ENCODE measurements at places on chromosomes 7 and 10.

DNA sequence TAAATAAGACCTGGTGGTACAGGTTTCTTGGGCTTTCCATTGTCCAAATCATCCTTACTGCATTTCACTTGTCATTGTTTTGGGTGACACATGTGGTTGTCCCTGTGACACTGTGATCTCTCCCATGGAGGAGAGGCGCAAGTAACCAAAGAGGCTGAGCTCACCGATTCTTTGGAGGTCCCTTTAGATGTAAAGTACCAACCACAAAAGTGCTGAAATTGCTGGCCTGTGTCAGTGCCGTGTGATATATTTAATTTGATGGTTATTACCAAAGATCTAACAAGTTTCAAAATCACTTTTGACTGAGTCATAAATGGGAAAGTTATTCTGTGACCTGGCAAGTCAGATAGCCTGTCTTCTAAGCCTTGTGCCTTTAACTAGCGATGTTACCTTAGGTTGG, 19.4 kb downstream of the MCM10 start:
- DNase-seq = no peak

DNA sequence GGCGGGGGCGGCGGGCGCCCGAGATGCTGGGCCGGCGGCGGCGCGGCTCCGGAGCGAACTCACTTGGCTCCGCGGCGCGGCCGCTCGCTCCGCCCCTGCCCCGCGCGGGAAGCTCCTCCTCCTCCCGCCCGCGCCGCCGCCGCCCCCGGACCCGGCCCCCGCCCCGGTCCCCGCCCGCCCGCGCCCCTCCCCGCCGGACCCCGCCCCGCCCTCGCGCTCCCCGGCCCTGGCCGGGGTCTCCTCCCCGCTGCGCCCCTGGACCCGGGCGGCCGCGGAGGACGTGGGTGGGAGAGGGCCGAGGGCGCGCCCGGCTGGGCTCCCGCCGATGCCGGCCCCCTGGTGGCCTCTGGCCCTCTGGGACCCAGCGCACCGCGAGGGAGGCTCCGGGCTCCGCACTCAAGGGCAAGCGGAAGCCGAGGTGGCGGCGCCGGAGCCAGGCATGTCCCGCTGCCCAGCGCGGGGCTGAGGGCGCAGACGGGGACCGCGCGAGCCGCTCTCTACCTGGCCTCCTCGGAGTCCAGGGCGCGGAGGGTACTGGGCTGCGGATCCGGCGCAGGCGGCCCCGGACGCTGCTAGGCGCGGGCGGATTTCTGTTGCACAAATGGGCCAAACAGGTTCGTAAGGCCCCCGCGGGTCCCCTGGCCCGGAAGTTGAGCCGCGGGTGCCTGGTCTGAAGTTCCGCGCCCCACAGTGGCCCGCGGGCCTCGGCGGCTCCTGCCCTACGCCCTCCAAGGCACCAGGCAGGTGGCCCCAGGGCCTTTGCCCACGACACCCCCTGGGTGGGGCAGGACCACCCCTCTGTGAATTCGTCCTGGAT, at the start of gene TCERG1L:
TCERG1L (minus strand) TSS at position 61 of the 817 bp plus-strand sequence. CDS start 86 bp downstream, outside the sequence.
- DNase-seq = no peak

DNA sequence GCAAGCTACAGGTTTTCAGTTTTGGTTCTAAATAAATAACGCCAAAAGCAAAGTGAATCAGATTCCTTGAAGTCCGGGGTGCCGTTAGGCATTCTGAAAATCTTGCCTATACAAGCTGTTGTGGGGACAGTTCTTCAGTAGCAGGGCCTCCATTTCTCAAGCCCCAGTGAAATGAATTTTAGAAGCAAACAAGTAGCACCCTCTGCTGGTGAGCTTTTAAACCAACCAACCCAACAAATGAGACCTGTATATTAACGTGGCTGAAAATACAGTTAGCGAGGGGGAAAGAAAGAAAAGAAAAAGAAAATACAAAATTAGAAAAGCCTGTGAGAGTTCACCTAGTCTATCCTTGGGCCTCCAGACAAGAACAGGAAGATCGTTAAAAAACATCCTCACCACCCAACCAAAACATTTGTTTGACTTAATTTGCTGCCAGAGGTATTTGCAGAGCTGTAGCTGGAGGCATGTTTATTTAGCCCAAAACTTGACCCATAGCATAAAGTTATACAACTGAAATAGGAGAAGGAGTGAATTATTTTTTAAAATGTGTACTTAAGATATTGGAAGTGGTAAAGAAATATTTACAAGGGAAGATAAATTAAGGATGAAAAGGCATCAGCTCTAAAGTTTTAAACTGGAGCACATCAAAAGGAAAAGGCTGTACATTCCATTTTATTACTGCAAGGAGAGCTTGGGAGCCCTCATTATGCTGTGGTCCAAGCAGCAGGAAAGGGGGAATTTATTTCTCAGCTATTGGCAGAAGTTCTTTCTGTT, 98.9 kb downstream of the DYNC1I1 start:
- DNase-seq = peak; percentile 80

DNA sequence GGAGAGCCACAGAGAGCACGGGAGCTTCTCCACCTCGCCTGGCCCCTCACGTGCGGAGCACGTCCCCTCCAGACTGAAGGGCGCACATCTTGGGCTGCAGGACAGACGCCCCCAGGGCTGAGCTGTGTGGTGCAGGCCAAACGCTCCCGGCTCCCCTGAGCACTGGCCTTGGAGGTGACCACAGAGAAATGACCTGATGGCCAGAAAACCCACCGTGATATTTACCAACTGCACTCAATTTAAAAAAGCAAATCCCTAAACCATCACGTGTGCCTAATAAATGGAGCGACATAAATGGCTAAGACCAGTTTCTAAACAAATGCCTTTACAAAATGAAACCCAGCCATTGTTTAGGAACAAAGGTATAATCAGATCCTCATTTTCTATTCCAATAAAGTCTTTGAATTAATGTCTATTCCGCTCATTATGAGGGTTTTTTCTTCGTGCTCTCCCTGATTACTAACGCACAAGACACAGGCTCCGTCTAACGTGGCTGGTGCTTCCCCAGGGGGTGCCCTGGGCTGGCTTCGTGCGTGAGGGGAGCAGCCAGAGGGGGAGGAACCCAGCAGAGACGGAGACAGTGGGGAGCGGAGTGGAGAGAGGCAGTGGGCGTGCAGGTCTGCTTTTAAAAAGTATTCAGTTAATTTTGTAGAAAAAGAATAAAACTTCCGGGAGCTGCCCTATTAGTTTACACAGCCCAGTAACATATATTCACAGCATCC, 190.3 kb downstream of the DNAJB6 start:
- DNase-seq = no peak

GRCh38 chr7:45184326-45185027, 26.9 kb downstream of the RAMP3 start:
- DNase-seq = no peak

DNA sequence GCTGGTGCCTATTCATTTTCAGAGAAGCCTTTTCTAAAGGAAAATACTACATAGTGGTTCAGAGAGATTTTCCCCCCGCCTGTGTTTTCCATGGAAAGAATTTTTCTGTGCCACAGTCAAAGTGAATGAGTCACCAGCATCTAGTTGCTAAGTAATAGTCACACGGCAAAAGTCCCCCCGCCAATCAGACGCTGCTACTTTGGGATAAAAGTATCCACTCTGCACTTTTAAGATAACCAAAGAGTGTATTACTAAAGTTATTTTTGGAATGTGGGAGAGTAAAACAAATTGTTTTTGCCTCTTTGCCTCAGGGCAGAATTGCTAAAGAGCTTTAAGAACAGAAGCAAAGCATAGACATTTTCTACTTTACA, 23.5 kb downstream of the ABLIM1 start:
- DNase-seq = no peak

DNA sequence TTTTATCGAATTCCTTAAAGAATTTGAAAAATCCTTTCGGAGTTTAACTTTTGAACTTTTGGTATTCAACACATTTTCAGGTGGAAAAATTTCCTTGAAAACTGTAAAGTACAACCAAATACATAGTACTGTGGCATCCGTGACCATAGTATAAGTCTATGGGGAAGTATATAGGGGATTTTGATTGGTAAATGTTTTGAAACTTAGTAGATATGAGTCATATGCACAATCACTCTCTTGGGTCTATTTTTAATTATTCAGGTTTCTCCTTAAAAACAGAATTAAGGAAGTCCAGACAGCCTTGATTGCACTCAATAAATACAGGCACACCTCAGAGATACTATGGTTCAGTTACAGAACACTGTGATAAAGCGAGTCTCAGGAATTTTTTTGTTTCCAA, 64.2 kb downstream of the AVL9 start:
- DNase-seq = no peak

GRCh38 chr7:102117743-102118142, 168.9 kb upstream of the SH2B2 start:
- no peak for DNase-seq

- DNase-seq = no peak
These were observed 228.3 kb downstream of the ADARB2 start for GRCh38 chr10:1509011-1509530.

DNA sequence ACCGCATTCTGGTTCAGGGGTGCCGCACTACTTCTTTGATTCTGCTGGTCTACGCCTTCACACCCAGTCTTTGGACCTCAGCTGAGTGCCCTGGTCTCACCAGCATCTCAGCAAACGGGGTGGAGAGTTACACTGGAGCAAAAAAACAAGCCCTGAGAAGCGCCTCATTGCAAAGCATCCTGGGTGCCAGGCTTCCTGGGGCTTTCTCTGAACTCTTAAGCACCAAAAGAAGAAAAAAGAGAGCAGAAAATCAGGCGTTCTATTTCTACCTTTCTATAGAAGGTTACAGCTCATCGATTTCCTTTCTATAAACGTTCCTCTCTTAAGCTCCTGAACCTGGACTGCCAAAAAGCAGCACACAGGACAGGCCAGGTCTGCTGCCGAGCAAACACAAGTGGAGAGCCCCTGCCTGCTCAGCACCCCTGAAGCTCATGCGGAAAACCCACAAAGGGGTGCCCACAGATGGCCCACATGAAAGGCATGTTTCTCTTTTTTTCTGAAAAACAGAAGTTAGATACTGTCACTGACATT, 217.9 kb downstream of the SFMBT2 start:
- DNase-seq = no peak

DNA sequence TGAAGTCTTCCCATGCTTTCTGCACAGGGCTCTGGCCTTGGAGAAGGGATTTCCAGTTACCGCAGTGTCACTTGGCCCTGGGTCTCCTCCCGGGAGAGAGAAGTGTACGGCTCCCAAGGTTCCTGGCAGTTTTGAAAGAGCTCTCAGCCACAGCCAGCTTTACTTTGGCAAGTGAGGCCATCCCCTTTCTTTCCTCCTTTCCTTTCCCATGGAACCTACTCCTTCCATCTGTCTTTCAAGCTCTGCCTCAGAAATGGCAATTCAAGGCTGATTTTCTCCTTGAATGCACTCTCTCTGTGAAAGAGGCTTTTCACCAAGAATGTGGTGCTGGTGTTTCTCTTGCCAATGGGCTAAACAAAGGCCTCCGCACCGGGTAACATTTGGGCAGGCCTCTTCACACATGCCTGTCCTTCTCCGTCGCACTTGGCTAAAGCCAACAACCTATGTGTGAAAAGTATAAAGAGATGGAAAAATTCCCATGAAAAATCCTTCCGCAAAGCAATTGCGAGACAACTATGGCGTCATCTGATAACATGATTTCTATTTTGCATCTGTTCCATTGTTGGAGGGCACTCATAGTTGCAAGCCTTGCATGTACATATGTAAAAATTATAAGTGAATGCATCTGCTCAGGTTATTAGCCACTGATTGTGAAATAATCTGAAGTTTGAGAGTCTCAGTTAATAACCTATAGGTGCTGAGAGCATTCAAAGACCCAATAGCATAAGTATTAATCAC, 125.4 kb downstream of the PFKFB3 start:
- peak; percentile 30 for DNase-seq
